ENCODE measurements at places on chromosomes 1 and 21.

- no peak for DNase-seq
Observed at GRCh38 chr1:31417148-31417547, 4.1 kb downstream of the SERINC2 start.

DNA sequence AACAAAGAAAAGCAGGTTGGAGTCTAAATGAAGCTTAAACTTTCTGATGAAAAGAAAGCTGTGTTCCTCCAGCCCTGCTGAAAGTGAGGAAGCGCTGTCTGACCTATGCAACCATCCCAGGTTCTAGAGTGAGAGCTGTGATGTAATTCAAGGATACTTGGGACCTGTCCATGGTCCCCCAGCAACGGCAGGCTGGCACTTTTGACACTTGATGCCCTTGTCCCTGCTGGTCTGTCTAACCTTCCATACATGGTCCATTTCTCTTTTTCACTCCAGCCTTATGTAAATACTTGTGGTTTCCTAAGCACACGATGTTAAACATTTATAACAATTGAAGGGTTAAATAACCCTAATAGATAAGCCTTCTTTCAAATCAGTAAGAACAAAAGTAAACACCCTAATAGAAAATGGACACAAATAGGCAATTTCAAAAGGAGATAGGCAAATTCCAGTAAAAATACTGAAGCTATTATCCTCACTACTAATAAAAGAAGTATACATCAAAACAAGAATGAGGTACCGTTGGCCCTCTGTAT lies 17.7 kb upstream of the KDM4A start:
- no peak for DNase-seq

DNA sequence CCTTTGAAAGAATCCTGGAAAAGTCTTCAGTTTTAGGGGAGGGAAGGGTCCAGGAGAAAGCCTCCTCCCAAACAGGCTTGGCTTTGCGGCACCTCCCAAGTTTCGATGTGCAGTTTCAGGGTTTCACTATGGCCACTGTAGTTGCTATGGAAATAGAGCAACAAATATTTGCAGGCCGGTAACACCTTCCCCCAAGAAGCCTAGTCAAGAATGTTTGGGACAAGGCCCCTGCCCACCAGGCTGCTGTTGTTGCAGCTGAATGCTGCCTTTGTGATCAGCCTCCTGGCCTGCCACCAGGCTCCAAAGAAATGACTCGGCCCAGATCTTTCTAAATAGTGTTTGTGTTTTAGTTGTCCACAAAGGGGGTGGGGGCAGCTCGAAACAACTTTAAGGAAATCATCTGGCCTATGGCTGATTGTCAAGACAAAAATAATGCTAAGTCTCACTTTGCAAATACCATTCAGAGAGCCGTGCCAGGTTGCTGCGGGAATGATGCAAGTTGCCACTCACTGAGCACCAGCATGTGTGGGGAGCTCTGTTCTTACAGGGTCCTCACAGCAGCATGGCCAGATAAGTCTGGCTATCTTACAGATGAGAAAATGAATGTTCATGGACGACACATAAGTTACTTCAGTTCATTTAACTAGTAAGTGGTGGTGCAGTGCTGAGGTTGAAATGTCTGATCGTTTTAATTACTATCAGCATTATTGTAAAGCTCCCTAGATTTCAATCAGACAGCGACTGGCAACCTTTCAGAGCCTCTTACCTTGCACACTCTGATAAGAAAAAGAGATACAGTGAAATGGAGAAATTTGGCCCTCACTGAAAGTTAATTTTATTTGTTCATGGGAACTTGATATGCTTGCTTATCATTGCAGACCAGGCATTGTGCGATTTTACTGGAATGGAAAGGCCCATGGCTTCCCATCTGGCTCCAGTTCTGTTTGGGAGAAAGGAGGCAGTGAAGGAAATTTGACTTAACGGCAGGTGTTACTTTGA lies 91.2 kb upstream of the JUN start:
- DNase-seq = peak; percentile 71

DNA sequence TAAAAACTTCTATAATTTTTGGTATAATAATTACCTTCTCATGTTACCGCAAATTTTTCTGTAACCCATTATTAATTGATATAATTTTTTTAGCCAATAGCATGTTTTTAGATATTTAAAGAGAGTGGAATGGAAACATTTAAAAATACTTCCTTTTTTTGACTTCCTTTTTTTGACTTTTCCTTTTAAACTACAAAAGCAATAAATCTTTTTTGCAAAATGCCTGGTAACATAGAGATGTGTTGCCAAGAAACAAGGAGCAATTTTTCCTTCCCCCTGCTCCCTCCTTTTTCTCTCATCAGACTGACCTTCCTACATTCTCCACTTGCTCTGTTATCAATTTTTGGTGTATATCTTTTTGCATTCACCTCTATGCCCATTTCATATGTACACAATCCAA lies 666.2 kb downstream of the ADGRL2 start:
- DNase-seq = no peak

DNA sequence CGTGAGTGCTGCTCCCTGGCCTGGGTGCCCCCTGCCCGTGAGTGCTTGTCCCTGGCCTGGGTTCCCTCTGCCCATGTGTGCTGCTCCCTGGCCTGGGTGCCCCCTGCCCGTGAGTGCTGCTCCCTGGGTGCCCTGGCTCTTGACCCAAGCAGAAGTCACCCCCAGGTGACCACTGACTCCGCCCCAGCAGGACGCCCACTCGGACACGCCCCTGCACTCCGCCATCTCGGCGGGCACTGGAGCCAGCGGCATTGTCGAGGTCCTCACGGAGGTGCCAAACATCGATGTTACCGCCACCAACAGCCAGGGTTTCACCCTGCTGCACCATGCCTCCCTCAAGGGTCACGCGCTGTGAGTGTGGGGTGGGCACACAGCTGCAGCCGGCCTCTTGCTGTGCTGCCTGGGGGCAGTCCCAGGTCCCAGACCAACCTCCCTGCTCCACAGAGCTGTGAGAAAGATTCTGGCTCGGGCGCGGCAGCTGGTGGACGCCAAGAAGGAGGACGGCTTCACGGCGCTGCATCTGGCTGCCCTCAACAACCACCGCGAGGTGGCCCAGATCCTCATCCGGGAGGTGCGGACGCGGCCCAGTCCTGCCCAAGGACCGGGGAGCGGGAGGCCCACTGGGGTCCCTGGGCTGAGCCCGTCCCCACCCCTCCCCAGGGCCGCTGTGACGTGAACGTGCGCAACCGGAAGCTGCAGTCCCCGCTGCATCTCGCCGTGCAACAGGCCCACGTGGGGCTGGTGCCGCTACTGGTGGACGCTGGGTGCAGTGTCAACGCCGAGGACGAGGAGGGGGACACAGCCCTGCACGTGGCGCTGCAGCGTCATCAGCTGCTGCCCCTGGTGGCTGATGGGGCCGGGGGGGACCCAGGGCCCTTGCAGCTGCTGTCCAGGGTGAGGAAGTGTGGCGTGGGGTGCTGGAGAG lies 3.9 kb upstream of the MMP23B start:
- DNase-seq = no peak

DNA sequence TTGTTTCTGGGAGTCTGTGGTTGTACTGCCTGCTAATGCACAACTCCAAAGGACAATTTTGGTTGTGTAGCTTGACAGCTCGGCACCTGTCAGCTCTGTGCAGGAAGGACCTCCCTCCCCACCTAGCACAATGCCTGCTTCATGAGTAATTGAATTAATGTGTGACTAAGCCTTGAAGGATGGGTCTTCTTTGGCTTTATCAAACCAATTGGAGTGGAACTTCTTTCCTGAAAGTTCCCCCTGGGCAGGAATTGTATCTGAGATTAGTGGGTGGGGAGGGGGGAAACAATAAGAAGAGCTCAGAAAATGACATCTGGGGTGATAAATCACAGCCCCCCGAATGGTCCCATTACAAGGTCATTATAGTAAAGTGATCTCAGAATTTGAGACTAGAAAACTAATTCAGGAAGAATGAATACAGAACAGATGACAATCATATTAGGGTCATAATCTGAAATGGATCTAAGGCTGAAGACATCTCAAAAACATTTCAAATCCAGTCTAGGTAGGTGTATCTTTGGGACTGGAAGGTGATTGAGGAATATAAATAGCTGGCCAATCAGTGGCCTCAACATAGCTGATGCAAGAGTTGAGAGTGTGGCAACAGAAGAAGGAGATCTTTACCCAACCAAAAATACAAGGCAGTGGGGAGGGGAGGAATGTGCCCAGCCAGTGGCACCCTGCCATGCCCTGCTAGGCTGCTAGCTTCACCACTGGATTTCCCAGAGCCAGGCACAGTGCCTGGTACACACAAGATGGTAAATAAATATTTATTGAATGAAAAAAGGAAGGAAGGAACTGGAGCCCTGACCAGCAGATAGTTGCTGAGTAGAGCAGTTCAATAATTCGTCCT lies 10.1 kb upstream of the SESN2 start:
- DNase-seq = no peak

GRCh38 chr1:200062143-200062542 lies 34.6 kb downstream of the NR5A2 start:
- no peak for DNase-seq

- peak; percentile 33 for DNase-seq
Observed at GRCh38 chr1:197042676-197043341, 24.3 kb downstream of the F13B start.

- no peak for DNase-seq
Observed at GRCh38 chr1:183810121-183810520, 5.2 kb downstream of the RGL1 start.

DNA sequence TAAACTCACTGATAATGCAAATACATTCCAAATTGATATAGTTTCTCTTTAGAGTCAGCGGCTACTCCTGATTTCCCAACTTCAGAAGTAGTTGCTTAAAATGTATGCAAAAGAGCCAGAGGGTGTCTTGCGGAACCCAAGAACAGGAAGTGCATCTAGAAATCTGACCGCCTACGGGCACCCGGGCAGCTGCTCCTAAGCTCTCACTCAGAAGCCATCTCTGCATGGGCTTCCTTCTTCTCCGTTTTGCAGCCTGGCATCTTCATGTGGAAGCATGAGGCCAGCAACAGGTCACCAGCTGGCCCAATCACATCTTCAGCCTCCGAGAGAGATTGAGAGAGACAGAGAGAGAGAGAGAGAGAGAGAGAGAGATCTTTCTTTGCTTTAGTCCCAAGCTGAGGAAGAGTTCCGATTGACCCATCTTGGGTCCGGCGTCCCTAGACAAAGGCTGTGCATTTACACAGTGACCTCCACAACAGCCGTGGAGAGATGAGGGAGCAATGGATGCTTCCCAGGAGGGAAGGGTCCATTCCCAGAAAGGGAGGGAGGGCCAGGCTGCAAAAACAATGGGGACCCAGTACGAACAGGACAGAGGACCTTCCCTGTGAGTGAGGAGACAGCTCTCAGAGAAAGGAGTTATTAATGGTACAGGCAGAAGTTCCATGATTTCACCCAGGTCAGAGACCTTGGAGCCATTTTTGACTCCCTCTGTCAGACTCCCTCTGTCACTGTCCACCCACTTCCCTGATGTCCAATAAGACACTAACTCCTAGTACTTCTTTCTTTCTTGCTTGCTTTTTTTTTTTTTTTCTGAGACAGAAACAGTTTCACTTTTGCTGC lies 28.2 kb upstream of the SLC30A1 start:
- no peak for DNase-seq

DNA sequence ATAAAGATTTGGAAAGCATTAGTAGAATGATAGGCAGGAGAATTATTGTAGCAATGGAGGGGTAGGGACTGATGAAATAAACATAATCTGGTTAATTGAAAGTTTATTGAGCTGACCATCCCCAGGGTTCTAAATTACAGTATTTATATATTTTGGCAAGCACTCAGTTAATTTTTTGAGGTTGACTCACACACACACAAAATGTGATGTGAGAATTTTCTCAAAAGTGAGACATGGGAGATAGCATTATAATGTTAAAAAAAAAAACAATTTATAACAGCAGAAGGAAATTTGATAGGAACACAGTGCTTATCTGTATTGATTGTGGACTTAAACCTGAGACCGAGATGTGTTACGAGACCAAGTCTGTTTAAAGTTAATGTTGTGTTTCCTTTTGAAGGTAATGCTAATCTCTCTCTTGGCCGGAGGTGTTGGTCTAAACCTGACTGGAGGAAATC lies 24.6 kb downstream of the TRIM45 start:
- DNase-seq = no peak

- no peak for DNase-seq
Observed at GRCh38 chr21:41325138-41325912, 8.7 kb downstream of the FAM3B start.

DNA sequence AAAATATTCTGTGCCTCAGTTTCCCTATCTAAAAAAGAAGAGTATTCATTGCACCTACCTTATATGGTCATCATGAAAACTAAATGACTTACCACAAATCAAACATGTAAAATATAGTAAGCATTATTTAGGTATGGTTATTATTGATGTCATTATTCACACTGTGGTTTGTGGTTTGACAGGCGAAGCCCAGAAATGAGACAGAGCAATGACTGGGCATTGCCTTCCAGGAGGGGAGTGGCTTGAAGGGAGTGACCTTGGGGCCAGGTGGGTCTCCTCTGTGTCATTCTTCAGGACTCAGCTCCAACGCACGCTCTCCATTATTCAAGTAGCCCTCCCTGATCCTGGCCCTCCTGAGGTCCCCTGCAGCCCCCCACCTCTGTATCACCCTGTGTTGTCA lies 133.7 kb downstream of the DMRTA2 start:
- DNase-seq = no peak

- no peak for DNase-seq
Observed at GRCh38 chr1:26408604-26409003, 2.0 kb upstream of the LIN28A start.

- DNase-seq = no peak
Observed at GRCh38 chr1:171566467-171566866, 55.6 kb upstream of the MYOCOS start.

DNA sequence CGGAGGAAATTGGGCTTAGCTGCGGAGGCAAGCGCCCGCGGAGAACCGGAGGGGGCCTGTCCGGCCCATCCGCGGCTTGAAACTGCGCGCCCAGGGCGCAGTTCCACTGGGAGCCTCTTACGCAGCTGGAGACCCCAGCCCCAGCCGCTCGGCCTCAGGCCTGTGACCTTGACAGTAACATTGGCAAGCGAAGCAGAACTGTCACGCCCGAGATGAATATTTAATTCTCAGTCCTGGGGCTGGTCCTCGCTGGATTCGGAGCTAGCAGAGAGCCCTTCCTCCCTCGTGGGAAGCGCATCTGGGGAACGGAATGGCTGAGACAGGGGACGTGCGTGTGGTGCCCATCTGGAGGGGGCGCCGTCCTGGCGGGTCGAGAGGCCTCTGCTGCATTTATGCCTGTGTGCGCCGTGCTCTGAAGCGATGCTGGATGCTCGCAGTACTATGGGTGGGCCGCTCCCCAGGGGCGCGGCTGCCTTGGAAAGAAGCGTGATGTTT lies 928 bp downstream of the SLC6A17 start:
- no peak for DNase-seq

DNA sequence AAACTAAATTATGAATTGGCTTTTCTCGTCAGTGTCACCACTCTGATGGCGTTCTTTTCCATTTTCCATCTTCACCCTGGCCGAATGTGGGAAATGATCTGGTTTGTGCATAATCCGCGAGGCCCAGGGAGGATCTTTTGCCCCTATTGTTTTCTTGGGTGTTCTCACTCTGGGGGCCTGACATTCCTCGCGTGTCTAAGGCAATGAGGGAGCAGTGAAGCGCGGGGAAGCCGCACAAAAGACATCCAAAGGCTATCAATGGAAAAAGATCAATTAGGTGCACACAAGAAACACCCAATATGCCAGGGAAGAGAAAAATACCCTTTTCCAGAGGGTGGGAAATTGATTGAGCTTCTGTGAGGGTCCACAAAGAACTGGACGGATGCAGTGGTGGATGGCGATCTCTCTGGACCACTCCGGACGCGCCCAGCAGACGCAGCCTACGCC lies 941 bp upstream of the C1orf21 start:
- DNase-seq = no peak

- DNase-seq = no peak
Observed at GRCh38 chr1:163035446-163036249, 33.5 kb upstream of the RGS4 start.

Data from NCI-H446 treated with DMSO at 0.1 percent for 48 hours (cell line).